ENCODE measurements at places on chromosomes 5 and 9.

DNA sequence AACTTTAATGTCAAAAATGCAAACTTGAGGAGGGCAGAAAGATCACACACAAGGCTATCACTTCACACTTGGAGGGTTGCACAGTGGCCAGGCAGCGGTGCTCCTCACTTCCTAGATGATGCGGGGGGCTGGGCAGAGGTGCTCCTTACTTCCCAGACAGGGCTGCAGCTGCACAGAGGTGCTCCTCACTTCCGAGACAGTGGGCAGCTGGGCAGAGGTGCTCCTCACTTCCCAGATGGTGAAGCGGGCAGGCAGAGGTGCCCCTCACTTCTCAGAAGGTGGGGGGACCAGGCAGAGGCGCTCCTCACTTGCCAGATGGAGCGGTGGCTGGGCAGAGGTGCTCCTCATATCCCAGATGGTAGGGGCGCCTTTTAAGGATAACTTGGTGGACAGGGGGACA, 423.2 kb upstream of the RORB start:
- DNase-seq: no peak

- peak; percentile 69 for DNase-seq
These were observed 13.1 kb downstream of the DIAPH1 start for GRCh38 chr5:141605523-141606277.

GRCh38 chr9:107886826-107887225, 397.3 kb upstream of the KLF4 start:
- no peak for DNase-seq

- no peak for DNase-seq
These were observed 580.8 kb downstream of the BNC2 start for GRCh38 chr9:16289639-16290038.

- DNase-seq: no peak
These were observed 206.3 kb upstream of the S1PR3 start for GRCh38 chr9:88784960-88785359.

DNA sequence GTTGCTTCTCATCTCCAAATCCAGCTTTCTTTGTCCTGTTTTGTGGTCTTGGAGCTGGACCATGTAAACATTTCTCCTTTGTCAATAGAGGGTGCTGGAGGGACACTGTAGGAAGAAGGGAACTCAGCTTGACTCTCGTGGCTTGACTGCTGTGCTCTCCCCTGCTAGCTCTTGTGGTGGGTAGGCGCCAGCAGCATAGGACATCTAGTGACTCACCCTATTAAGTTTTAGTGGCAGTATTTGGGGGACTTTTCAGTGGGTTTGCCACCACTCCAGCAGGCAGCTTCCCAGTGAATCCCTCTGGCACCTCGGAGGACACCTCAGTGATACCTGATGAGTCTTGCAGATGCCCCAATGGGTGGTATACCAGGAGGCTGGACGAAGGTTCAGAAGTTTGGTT, 97.8 kb downstream of the TSSK1B start:
- DNase-seq: no peak

DNA sequence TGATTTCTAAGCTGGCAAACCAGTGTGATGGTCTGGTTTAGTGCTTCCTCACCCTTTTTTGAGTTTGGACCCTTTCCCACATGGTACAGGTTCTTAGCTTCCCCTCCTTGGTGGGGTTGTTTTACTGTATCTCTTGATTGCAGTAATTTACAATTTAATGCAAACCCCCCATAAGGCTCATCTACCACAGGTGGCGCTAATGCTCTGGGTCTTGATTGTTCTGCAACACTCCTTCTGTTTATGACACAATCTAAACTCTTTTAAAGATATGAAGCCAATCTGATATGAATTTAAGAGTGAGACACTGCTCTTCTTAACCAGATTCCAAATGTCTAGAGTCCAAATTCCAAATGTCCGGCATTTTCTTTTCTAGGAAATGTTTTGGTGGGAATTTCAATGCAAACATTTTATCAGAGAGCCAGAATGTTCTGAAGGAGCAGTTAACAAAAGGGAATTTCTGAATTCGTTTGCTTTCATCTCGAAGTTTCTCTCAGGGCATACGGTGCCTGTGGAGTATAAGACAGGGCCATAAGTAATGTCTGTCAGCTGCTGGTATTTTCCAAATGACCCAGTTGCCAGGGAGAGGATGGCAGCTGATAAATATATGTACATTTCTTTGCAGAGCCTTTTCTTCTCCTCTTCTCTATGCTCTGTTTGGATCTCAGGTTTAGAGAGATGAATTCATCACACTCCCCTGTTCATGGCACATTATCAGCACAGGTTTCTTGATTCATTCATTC, 246.8 kb downstream of the ARHGAP26 start:
- DNase-seq: peak; percentile 57

DNA sequence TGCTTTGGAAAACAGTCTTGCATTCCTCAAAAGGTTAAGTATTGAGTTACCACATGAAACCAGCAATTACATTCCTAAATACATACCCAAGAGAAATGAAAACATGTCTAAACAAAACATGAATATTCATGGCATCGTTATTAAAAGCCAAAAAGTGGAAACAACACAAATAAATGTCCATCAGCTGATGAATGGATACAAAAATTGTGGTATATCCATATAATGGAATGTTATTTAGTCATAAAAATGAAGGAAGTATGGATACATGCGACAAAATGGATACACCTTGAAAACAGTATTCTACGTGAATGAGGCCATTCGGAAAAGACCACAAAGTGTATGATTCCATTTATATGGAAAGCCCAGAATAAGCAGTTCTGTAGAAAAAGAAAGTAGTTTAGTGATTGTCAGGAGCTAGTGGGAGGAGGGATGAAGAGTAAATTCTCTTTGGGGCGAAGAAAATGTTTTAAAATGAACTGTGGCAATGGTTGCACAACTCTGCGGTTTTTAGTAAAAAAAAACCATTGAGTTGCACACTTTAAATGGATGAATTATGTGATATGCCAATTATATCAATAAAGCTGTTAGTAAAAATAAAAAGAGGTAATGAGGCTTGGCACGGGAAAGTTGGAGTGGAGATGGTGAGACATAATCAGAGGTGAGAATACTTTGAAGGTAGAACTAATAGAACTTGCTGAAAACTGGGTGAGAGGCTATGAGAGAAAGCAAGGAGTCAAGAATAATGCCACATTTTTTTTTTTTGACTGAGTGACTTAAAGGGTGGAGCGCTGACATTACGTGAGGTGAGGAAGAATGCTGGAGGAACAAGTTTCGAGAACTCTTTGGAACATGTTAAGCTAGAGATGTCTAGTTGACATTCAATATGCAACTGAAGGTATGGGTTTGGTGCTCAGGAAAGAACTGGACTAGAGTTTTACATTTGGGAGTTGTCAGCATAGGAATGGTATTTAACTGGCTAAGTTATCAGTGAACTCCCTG, 194.9 kb upstream of the ZNF608 start:
- no peak for DNase-seq

DNA sequence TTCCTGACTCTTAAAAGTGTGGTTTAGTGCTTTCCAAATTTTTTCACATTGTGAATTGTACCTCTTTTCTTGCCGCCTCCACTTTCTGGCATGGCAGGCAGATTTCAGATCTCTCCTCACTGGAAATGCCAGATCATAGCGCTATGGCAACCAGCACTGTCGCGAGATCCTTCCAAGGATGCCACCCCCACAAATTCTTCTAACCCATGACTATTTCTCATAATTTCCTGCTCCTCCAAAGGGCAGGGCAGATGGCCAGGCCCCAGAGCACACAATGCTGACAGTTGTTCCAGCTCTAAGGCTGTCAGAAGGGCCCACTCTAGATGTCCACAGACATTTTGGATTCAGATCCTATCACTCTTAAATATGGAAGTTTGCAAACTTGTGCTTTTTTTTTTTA, 446.2 kb upstream of the RIOK2 start:
- no peak for DNase-seq

GRCh38 chr9:27519466-27520465, 4.3 kb upstream of the IFNK start:
- DNase-seq: no peak

DNA sequence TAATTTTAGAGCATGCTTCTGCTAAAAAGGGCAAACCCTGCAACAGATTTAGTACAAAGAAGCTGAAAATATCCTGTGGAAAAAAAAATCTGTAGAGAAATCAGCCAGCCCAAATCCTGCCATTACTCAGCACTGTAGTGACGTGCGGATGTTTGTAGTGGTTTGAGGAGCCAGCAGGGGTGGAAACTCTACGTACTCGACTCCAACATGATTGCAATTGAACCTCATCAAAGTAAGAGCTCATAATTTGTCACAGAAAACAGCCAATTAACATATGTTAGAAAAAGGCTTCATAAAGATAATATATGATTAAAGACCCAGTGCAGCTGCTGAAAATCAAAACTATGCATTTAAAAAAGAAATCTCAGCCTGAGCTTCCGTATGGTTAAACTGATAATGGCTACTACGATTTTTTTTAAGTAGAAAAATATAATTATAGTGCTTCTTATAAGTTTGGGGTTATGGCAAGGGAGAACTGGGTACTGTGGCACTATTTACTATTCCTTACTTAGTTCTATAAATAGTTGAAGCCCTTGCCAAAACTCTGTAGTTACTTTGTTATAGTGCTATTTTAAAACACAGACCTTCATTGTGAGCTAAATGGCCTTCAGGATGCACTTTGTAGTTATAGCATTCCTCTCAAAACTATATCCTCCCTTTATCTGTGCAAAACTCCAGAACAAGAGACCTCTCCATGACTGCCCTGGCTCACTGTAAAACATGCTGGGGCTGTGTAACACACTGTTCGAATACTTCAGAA, 49.4 kb downstream of the MEF2C start:
- peak; percentile 67 for DNase-seq

DNA sequence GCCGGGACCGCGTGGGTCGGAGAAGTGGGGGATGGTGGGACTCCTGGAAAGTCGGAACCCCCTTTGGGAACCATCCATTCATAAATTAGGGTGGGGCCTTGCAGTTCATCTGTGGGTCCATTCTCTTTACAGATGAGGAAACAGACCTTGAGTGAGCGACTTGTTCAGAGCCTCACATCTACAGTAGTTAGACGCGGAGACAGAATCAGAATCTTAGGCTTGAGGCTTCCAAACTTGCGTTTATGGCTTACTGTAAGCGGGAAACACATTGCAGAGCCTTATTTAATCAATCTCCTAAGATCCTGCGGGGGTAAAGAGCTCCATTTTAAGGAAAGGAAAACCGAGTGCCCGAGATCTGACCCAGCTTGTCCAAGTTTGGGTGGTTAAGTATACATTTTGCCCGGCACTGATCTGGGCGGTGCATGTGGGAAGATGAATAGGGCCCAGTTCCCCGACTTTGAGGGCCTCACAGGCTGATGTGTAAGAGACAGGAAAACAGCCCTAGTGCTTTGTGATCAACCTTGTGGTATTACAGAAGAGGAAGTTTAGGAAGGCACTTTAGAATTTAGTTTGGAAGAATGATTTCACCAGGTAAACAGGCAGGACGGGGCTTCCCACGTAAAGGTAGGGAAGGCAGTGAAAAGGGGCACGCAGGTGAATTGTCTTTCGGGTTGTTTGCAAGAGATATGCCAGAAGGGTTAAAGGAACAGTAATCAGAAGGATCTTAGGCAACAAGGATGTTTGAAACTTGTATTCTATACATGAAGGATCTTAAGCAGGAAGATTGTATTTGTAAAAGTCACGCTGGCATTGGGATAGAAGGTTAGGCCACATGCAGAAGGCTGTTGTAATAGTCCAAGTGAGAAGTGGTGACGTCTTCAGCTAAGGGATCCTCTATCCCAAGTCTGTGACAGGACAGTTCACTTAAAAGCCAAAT, 744 bp downstream of the TARS1 start:
- peak; percentile 14 for DNase-seq

DNA sequence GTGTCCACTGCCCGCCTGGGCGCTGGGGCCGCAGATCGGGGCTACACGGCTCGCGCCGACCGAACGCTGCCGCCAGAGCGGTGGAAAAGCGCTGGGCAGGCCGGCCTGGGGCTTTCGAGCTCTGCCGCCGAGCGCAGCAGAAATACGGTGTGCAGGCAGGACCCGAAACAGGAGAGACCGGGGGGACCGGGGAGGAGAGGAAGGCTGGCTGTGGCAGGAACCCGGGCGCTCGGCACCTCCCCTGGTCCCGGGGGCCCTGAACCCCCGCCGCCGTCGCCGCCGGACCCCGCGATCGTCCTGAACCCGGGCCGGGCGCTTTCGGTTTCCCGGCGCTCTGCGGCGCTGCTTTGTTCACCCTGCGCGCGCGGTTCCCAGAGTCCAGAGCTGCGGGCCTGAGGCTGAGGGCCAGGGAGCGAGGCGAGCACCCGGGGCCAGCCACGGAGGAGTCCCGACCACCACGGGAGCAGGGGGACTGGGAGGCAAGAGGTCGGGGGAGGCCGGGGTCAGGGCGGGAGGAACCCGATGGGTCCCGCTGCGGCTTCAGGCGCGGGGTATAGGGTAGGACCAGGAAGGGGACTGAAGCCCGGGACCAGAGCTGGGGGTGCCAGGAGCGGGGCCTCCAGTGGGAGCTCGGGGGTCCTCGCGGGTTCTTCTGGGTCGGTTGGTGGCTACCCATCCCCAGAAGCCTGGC, 12.0 kb downstream of the IRX2 start:
- DNase-seq: no peak

DNA sequence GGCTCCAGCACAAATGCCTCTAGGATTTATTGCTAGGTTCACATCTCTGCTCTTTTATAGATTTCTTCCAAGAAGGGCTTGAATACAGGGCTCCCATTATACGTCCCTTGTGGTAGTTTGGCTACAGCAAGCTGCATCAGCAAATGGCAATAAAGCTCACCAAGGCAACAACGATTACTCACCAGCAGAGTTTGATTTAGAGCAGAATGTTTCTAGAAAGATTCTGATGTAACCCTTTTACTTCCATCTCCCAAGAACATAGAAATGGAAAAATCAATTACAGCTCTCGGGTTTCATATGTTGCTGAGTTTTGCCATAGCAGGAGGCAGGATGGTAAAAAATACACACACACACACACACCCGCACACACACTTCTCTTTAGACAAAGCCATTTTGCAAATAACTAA, 124.2 kb upstream of the TNPO1 start:
- DNase-seq: no peak
